ENCODE measurements at places on chromosomes 3 and 15. TPM values are rescaled to one million over a fixed set of nuclear protein-coding genes. Genes with fewer than 3 reads are reported as not detected.

GRCh38 chr15:57377478-57377847 is 1.2 kb downstream of the CGNL1 start:
- DNase-seq, result no peak

The EOGT gene
- polyA plus RNA-seq, result 11.7 TPM

The SLC22A13 gene
- 2.3 TPM for polyA plus RNA-seq

The STAB1 gene
- polyA plus RNA-seq, result 37.6 TPM
